ENCODE measurements at places on chromosomes 2 and 18.

- no peak for DNase-seq
Measured at GRCh38 chr2:119888680-119889079, 124.2 kb upstream of the EPB41L5 start.

- DNase-seq, result no peak
Measured at GRCh38 chr2:84486441-84487115, 27.5 kb upstream of the SUCLG1 start.

- DNase-seq, result no peak
Measured at GRCh38 chr2:149061133-149061745, 22.7 kb downstream of the LYPD6B start.

- DNase-seq, result no peak
Measured at GRCh38 chr2:12732651-12733050, 15.9 kb downstream of the TRIB2 start.

- no peak for DNase-seq
Measured at GRCh38 chr2:230254152-230254881, 28.8 kb downstream of the SP140 start.

DNA sequence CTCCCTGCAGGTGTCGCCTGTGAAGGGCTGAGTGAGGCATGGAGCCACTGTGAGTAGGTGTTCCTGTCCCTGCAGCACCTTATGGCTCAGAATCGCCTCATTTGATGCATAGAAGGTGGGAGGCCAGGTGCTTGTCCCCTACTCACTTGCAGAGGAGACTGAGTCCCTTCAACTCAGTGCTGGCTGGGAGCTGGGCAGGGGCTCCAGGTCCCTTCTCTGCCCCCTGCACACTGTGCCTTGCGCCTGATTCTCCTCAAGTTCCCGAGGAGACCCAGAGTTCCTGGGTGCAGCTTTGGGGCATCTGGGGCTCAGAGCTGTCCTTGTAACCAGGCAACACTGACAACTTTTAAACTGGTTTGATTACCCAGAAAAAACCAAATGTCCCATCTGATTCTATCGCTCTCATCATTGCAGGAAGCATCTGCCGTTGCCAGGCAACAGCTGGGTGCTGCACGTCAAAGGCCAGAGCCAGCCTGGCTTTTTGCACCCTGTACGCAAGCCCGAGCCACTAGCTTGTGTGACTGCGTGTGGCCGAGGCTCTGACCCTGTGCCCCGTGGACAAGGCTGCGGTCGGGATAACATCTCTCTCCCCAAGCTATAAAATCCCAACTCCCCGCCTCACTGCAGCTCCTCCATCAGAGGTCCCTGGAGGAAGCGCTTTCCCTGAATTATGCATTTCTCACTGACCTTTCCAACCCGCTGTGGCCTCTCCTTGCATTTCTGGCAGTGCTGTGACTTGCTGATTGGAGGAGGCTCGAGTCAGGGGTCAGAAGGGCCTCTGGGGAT, 130.8 kb upstream of the HDAC4 start:
- DNase-seq, result no peak

DNA sequence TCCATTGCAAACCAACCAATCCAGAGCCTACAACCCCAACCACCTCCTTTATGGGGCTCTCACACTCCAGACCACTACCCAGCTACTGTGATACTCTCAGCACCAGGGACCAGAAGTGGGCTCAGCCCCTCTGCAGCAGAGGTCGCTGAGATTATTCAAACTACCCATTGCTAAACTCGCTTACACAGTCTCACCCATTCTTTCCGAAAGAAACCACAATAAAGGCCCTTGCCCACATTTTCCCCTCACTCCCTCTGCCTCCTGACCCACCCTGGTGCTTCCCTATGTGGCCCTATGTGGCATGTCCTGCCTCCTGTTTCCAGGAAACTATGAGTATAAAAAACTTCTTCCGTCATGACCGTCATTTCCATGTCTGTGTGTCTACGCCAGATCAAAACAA, 10.7 kb downstream of the TEX51 start:
- no peak for DNase-seq

DNA sequence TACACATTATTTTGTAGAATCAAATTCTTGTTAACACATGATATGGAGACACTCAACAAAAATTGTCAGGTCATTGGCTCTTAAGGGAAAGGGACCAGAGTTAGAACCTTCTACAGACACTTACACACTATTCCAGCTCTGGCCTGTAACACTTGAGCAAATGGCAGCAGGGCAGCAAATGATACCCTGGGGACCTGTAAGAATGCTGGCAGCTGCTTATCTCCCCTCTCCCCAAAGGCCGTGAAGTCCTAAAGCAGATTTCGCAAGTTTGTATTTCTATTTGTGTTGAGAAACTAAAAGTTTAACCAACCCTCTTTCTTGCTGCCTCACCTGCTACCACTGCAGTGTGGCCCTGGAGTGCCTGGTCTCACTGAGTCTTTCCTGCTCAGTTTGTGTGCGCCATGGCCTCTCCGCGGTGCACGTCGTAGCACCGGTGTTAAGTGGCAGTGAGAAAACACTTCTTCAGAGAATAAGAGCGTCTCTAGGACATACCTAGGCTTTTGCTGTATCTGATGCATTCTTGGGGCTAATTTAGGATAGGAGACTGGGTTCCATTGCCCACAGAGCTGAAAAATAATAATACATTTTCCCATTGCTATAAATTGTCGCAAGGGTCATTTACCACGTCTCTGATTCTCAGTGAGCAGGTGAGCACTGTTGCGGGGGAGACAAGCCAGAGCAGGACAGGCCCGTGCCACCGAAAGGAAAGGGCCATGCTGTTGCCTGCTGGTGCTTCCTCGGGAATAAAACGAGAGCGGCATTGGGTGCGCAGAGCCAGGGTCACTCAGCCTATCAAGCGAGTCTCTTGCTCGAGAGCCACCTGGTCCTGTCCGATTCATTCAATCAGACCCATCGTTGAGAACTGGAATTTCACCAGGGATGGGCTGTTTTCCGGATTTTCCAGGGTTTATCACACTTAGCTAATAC, 204.9 kb downstream of the PTGR3 start:
- no peak for DNase-seq

GRCh38 chr2:145736871-145737270, 1217.0 kb upstream of the ZEB2 start:
- no peak for DNase-seq

DNA sequence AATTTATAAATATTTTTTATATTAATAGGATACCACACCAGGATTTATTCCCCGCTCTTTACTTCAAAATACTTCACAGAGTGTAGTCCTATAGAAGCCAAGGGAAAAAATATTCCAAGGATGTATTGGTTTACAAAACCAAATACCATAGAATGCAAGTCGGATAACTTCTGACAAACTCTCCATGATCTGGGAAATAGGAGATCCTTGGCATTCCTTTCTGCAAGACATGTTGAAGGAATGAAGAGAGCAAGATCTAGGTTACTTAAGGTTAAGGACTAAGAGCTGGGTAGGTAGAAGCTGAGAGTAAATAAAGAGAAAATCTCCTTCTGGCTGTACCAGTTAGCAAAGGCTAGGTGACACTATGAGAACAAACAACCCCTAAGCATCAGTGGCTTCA, 141.2 kb downstream of the LRATD1 start:
- no peak for DNase-seq

GRCh38 chr2:42567364-42567763, 1.1 kb upstream of the MTA3 start:
- no peak for DNase-seq

- DNase-seq, result no peak
Measured at GRCh38 chr2:10707831-10708230, 13.6 kb upstream of the ATP6V1C2 start.

DNA sequence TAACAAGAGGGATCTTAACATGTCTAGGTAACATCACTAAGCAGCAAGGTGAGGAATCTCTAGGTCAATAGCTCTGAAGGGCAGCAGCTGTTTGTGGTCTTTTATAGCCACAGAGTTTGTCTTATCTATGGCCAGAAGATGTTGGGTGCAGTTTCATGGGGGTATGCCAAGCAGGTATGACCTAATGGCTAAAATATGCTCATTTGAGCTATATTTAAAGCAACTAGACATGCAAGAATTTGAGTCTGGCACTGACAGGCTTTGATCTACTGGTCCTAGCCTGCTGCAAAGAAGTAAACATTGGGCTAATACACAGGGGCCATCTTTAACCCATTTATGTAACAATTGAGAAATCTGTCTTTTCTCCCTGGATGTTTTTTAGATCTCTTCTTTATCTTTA, 13.9 kb upstream of the UGP2 start:
- DNase-seq, result no peak

GRCh38 chr2:134636714-134637113, 82.1 kb downstream of the TMEM163 start:
- no peak for DNase-seq

DNA sequence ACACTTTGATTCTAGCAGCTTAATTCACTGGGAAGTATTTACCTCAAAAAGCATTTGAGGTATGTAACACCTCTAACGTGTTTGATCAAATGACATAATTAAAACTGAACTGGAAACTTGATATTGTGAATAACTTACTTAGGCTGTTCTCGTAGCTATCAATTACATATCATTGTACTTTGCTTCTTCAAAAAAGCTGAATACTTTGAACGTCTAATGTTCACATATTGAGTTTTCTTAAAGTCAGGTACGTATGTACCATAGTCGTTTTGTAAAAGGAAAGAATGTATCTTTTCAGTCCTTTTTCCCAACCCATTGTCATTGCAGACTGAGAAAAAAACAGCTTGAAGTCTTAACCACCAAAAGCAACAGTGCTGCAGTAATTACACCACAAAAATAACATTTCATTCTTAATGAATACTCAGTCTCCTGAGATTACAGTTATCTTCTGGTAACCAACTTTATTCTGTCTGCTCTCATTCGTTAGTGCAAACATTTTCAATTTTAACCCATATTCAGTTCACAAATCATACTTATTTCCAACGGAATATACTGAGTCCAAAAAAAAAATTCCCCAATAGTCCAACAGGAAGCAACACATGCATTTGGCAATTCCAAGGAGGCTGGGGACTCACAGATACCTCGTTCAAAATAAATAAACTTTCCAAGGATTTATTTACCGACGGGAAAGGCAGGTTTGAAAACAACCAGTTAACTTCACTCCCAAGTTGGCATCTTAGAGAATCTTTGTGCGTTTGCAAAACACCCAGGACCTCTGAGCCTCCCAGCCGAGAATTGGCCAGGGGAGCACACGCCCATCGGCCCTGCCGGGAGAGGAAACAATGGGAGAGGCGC, 1.1 kb downstream of the CHN1 start:
- no peak for DNase-seq

- no peak for DNase-seq
Measured at GRCh38 chr18:36402765-36403396, 105.4 kb downstream of the FHOD3 start.

DNA sequence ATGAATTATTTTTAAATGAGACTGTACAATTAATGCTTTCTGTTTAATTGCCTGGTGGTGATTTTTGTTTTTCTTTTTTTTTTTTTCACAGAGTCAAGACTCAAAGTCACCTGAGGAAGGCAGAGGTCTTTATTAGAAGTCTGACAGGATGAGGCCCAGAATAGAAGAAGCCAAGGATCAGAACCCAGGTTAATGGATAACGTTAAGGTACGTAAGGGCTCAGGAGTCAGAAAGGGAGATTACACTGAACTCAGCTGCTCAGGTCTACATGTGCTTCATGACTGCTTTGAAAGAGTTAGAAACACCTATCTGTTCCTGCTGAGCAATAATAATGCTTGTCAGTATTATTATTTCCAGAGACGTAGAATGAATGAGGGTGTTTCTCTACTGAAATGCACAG, 196.5 kb downstream of the LRATD1 start:
- no peak for DNase-seq

- no peak for DNase-seq
Measured at GRCh38 chr2:202030691-202031090, 3.0 kb upstream of the FZD7 start.

DNA sequence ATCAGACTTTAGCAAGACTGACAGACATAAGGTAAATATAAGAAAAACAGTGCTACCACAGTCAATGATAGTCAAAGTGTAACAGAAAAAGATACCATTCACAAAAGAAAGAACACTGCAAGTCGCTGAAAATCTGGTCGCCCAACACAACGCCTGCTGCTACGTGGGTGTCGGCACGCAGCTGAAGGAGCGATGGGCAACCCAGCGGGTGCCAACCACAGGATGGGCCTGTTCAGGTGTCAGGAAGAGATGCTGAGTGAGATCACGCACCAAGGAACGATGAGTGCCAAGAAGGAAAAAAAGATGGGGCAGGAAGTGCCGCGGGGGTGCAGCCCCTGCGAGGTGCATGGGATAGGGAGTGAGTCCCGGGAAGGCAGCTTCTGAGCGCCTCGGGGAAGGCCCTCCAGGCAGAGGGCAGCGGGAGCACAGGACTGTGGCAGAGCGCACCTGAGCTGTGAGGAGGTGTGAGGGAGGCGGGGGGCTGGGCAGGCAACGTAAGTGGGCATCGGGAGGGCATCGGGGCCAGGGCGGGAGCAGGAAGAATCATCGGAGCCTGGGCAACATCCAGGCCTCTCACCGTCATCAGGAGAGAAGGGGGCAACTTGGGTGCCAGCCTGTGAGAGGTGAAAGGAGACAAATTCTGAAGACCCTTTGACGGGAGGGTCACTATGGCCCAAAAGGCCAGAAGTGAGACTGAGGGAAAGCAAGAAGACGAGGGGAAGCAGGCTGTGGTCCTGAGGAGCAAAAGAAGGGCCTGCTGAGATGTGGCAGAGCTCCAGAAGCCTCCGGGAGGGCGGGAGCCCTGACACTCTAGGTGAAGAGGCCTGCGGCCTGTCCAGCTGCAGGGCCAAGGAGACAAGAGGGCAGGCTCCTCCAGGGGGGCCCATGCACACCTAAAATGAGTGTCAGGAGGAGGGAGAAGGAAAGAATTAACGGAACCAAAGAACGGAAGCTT, 14.8 kb upstream of the MTERF4 start:
- DNase-seq, result no peak

DNA sequence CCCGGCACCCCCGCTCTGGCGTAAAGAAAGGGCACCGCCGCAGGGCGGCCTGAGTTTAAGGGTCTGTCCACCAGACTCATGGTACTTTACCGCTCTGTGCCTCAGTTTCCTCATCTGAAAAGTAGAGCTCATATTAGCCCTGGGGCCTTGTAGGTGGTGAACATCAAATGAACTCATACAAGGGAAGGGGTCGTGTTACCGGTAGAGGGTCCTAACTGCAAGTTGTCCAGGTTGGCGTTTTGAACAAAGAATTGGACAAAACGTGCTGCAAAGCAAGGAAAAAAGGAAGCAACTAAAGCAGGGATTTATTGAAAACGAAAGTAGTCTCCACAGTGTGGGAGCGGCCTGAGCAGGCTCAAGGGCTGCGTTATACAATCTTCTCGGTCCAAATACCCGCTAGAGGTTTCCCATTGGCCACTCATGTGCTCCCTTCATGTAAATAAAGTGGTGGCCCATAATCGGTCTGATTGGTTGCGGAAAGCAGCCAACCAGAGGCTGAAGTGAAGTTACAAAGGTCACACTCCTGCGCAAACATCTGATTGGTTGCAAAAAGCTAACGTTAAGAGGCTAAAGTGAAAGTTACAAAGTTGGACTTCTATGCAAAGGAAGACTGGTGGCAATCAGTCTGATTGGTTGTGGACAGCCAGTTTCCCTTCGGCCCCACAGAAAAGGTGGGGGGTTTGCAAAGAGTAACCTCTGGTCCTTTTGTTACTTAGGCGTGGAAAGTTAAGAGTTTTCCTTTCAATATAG, 80.7 kb upstream of the LDLRAD4 start:
- no peak for DNase-seq

DNA sequence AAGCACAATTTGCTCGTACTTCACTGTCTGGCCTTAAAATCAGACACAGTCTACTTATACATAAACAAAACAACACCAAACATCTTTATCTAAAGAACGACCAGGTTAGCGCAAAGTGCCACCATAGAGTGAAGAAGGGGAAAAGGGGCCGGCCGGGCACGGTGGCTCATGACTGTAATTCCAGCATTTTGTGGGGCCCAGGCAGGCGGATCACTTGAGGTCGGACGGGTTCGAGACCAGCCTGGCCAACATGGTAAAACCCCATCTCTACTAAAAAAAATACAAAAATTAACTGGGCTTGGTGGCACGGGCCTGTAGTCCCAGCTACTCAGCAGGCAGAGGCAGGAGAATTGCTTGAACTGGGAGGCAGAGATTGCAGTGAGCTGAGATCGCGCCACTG, 118.5 kb upstream of the RIOK3 start:
- no peak for DNase-seq
